ENCODE measurements at places on chromosomes 5 and 9.
A peak's percentile ranks its signal among the peaks of the same experiment; 100 is the strongest.

DNA sequence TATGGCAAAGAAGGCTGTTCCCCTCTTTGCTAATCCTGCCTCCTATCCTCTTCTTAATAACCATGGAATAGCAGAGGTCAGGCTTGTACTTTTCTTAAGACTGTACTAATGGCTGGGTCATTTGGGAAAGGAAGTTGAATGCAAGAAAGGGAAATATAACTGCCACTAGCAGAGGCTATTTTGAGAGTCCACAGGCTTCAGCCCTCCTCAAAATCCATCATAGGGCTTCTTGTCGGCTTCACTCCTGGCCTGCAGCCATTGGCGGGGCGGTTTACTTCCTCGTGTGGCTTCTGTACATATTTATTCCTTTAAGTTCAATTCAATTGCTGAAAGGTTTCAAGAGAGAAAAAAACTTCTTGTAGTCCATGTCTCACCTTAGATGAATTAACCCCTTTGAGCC lies 2.8 kb upstream of the PARP8 start:
- peak; percentile 37 for DNase-seq

- no peak for DNase-seq
Measured at GRCh38 chr5:178209334-178210072, 5.2 kb downstream of the HNRNPAB start.

DNA sequence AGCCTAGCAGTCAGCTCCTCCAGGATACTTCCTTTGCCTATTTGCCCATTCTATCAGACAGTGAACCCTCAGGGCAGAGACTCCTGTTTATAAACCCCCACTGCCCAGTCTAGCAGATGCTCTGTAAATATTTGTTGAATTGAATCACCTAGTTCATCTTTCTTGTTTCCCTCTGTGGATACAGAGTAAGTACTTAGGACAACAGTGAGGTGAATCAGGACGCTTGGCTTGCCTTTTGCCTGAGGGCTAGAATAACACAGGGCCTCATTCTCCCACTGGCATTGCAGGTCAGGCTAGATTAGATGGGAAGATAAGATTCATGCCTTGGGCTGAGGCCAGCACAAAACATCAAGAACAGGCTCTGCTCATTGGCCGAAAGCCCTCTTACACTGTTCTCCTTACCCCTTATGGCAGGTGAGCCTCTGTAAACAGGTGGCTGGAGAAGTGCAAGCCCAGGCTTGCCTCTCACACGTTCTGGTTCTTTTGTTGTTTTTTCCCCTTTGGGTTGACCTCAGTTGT lies 22.2 kb downstream of the TNFSF8 start:
- DNase-seq: peak; percentile 47

- DNase-seq: no peak
Measured at GRCh38 chr9:87237336-87237735, 260.3 kb upstream of the DAPK1 start.

- DNase-seq: no peak
Measured at GRCh38 chr9:124860582-124861341, 995 bp downstream of the RPL35 start.

GRCh38 chr9:94771096-94771495 lies 44.6 kb downstream of the AOPEP start:
- DNase-seq: no peak

GRCh38 chr9:127130661-127131538 lies 8.5 kb upstream of the ANGPTL2 start:
- peak; percentile 62 for DNase-seq

DNA sequence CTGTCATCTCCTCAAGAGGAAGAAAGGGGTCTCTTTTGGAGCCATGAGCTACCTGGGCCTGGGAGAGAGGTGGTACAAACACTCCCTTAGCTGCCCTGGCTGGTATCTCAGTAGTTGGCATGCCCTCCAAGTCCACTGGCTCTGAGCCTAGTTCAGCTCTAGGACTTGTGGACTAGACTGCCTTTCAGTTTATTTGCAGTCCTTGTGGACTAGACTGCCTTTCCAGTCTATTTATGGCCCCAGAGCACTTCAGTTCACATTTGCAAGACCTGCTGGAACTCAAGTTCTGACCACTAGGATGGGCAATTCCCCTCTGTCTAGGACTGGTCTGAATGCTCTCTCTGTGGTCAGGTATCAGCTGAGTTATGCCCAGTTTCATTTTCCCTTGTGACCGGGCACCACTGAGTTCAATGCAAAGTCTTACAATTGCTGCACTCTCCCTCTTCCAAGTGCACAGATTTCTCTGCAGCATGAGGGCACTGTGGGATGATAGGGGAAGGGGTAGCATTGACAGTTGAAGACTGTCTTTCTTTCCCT lies 1019.0 kb downstream of the TAF11L14 start:
- DNase-seq: no peak

DNA sequence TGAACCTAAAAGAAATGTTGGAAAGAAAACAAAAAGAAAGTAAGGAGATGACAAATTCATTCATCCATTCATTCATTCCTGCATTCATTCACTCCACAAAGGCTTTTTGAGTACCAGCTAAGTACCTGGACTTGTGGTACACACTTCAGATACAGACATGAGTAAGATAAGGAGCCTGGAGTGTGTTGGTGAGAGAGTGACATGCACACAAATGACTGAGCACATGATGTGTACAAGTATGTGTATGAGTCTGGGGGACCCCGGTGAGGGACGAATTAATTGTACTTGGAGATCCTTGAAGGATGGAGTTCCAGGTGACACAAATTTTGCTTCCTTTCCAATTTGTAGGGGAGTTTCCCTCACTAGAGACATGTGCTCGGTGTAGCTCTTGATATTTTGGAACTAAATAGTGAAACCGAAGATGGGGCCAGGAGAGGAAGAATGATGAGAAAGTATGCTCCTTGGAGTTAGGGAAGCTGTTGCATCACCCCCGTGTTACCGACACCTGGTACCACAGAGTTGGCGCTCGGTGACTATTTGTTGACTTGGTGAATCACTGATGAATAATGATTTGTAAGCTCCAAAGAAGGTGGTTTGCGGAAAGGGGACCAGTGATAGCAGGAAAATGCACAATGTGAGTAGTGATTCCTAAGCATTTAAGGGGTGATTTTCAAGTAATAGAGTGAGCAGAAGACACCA lies 509.8 kb downstream of the CCDC171 start:
- DNase-seq: no peak

GRCh38 chr5:35073160-35073559 lies 25.4 kb upstream of the AGXT2 start:
- DNase-seq: no peak

GRCh38 chr9:100459963-100460362 lies 13.0 kb upstream of the TMEFF1 start:
- DNase-seq: no peak

DNA sequence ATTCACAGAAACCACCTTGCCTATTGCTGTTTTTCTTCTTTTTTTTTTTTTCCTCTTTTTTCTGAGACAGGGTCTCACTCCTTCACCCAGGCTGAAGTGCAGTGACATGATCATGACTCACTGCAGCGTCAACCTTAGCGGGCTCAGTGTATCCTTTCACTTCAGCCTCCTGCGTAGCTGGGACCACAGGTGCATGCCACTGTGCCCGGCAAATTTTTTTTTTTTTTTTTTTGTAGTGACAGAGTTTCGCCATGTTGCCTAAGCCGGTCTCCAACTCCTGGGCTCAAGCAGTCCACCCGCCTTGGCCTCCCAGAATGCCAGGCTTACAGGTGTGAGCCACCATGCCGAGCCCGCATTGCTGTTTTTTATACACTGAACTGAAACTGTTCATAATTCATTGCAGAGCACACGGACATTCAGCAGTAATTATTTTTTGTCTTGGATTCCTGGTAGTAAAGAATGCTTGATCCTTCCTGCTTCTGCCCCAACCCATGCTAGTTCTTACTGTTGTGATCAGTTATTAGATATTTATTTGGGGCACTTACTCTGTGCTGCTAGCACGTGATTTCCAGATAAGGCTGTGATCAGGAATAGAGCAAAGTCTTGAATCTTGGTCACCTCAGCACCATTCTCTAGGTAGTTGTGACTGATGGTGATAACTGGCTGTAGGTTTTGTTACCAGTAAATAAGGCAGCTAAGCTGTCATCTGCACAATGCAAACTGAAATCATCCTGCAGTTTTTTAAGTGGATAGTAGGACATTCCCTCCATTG lies 14.0 kb downstream of the MAP3K1 start:
- no peak for DNase-seq

- DNase-seq: no peak
Measured at GRCh38 chr5:142894749-142895148, 124.6 kb downstream of the ARHGAP26 start.

- DNase-seq: no peak
Measured at GRCh38 chr5:107806271-107806670, 135.5 kb upstream of the EFNA5 start.

DNA sequence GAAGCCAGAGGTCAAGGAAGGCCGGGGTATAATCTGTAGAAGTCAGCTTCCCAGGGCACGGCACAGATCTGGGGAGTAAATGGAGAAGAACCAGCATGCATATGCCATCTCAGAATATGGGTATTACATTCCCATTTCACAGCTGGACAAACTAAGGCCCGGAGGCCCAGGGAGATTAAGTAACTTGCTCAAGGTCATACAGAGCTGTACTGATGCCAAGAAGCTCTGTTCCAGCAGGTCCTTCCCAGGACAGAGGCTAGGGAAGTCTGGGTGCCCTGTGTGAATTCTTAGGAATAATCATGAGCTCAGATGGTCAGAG lies 19.2 kb downstream of the COL27A1 start:
- no peak for DNase-seq

- DNase-seq: no peak
Measured at GRCh38 chr9:84845956-84846900, 176.7 kb downstream of the NTRK2 start.

GRCh38 chr5:81027481-81028058 lies 67.4 kb downstream of the RASGRF2 start:
- no peak for DNase-seq

- no peak for DNase-seq
Measured at GRCh38 chr5:101390151-101390908, 487.2 kb upstream of the ST8SIA4 start.

GRCh38 chr9:16106021-16106571 lies 553.3 kb downstream of the CCDC171 start:
- no peak for DNase-seq

DNA sequence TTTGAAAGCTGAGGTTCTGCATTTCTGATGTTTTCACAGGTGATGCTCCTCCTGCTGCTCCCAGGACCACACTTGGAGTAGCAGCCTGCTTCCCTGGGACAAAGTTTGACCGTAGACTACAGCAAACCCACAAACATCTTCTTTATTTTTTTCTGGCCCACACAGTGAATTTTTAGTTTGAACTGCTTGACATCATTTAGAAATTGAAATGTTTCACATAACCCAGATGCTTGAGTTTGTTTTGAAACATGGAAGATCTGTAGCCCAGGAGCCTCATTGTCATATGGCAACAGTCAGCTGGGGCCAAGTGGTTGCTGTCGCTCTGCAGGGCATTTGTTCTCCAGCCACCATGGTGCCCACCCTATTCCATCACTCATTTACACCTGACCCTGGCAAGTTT lies 8.4 kb downstream of the SH3TC2 start:
- no peak for DNase-seq

DNA sequence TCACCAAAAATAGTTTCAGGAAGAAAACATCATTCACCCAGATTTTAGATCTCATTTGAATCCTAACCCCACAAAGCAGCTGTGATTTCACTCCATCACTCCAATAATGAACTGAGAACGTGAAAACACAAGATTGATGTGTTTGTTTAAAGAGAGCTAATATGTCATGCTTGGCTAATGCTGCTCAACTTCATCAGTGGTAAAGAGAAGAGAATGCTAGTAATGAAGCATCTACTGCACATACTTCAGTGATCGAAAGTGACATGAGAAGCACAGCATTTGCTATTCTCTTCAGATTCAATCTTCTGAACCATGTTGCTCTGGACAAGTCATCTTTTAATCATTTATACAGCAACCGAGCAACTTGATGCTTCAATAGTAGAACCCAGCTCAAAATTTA lies 874.7 kb downstream of the EFNA5 start:
- DNase-seq: no peak

GRCh38 chr5:146165460-146165859 lies 17.0 kb downstream of the LARS1 start:
- DNase-seq: no peak

GRCh38 chr9:120712539-120713031 lies 1.7 kb downstream of the MEGF9 start:
- no peak for DNase-seq

- DNase-seq: no peak
Measured at GRCh38 chr5:126395198-126395597, 28.0 kb upstream of the GRAMD2B start.

GRCh38 chr9:125513668-125514413 lies 193.2 kb downstream of the MAPKAP1 start:
- DNase-seq: peak; percentile 73

DNA sequence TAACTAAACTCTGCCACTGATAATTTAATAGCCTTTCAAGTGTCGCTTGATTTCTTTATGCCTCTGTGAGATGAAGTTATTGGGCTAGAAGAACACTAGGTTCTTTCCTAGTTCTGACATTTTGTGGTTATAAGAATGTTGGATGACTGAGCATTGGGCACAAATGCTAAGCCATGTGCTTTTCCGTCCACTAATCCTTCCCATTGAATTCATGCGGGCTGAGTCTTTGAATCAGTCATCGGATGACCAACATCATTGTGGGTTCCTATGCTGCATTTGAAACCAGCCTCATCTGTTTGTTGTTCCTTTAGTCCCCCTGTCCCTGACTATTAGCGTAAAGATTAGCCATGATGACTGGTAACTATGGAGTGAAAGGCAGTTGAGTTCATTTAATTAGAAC lies 58.5 kb downstream of the ALDH1A1 start:
- no peak for DNase-seq

GRCh38 chr9:106019039-106019680 lies 324.8 kb downstream of the TMEM38B start:
- no peak for DNase-seq

GRCh38 chr5:113119246-113119924 lies 142.8 kb downstream of the DCP2 start:
- DNase-seq: no peak

- no peak for DNase-seq
Measured at GRCh38 chr9:26893030-26893676, 551 bp upstream of the CAAP1 start.

GRCh38 chr5:25027061-25027460 lies 382.3 kb upstream of the CDH10 start:
- no peak for DNase-seq

DNA sequence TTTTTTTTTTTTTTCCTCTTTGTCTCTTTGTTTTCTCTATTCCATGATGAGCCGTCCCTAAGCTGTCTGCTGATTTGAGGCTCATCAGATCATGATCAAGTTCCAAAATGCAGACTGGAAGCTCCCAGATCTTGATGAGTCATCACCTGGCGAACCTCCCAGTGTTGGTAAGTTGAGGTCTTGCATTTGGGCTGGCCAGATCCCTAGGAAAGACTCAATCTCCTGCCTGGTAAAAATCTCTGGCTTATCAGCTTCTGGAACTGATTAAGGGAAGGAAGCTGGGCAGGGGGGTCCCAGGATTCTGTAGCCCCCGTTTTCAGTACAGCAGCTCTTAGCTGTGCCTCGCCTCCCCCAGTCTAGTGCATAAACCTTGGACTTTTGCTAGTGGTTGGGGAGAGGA lies 69.0 kb downstream of the TSPAN17 start:
- DNase-seq: peak; percentile 22

GRCh38 chr9:35907711-35908503 lies 1.4 kb upstream of the SPAAR start:
- DNase-seq: peak; percentile 53
